ENCODE measurements at places on chromosomes 2 and 18. TPM values are rescaled to one million over a fixed set of nuclear protein-coding genes. Genes with fewer than 3 reads are reported as not detected.

Gene TDRD15
- not detected for total RNA-seq

Gene CDCA7
- total RNA-seq = 44.3 TPM

Gene LRP1B
- 0.01 TPM for total RNA-seq

Gene HJURP
- 56.5 TPM for total RNA-seq

Gene TMEM178A
- total RNA-seq = 0.21 TPM

Gene CENPA
- total RNA-seq = 38.8 TPM

Gene ADAM23
- 9.9 TPM for total RNA-seq

Gene UGT1A5
- total RNA-seq = not detected

Gene OR6B3
- total RNA-seq = not detected

Gene CD207
- total RNA-seq = 0.07 TPM

Gene TUBB8B
- total RNA-seq = not detected

Gene KCNG2
- total RNA-seq = not detected

Gene SP9
- total RNA-seq = 2.0 TPM

Gene ZNF513
- 13.4 TPM for total RNA-seq

Gene OSBPL6
- 6.8 TPM for total RNA-seq

Gene RBBP8
- 23.7 TPM for total RNA-seq

Gene MEIS1
- 2.4 TPM for total RNA-seq

Gene HOXD4
- 0.38 TPM for total RNA-seq

Gene LOXL3
- total RNA-seq = 0.35 TPM

Measured in A549 treated with dexamethasone at 1 μM for 4 hours (cell line).